HEK293T (cell line): ENCODE measurements at places on chromosomes 12 and 14.

DNA sequence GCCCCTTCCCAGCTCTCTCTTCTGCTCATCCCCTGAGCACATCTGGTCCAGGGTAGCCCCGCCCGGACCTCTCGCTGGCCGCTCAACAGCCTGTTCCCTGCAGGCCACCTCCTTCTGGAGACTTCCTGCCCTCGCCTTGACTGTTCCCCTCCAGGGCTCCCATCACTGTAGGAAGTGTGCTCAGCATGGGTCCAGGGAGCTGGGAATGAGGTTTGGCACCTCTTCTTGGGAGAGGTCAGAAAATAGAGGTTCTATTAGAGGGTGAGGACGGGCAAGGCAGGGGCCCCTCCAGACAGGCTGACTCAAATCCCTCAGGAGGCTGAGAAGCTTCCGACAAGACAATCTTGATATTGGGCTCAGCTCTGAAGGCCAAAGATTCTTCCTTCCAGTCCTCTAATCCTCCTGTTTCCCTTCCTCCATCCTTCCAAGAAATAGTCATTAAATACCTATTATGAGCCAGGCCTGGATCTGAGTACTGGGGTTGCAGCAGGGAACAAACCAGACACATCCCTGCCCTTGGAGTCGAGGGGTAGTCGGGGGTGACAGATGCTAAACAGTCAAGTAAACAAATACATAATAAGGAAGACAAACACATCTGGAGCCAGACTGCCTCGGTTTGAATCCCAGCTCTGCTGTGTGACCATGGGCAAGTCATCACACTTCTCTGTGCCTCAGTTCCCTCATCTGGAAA lies 30.6 kb downstream of the CMKLR1 start:
- DNase-seq, result no peak

DNA sequence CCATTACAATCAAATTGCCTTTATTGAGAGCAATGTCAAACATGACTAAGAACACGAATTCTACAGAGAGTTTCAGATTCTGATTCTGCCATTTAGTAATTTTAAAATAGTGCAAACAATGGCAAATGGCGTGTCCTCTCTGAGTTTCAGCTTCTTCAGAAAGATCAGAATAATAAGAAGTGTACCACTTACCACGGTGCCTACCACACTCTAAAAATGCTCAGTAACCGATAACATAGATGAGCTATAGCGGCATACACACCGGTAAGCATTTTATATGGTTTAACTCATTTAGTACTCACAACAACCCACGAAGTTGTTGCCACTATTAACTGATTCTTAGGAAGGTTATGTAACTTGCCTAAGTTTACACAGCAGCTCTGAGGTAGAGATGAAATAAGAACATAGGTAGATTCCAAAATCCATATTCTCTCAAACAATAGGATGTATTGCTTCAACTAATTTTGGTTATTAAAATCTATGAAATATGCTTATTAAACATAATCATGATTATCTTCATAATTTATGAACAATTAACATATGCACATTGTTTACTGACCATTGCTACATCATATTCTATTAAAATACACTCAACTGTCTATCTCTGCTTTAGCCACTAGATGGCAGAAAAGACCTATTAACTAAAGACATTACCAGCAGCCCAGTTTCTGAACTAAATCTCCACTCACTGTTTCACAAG lies 38.3 kb downstream of the SLC6A15 start:
- peak; percentile 32 for DNase-seq

DNA sequence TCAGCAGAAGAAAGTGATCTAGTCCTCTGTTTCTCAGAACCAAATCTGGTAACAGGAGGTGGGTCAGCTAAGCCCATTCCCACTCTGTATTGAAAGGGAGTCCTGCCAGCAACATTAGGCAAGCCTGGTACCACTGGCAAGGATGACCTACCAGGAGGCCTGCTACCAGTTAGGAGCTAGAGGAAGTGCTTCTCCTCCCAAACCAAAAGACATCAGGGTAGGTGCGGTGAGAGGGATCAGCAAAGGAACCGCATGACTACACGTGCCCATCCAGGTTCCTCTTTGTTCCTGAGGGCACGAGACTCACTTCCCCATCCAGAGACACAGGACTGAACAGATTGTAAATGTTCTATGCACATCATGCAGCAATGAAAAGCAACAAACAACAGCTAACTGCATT lies 2.8 kb downstream of the KLRC4 start:
- no peak for DNase-seq

DNA sequence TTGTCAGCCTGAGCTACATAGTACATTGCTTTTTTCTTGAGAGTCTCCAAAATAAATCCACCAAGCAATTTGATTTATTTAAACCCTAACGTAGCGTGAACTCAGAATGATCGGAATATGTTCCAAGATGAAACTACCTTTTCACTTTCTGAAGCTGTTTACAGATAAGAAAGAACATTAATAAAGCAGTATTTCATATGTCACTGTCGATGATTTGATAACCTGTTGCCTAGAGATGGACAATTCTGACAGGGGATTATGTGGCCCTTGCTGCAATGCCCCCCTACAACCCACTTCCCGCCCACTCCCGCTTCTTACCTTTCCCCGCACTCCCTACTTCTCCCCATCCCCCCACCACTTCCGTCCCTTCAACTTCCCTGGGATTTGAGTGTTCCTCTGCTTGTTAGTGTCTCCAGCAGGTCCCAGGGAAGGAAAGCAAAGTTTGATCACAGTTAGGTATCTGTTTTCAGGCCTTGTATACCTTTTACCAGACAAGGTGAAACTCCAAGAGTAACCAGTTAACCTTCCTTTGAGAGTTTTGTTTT lies 229.2 kb upstream of the HMGA2 start:
- no peak for DNase-seq

DNA sequence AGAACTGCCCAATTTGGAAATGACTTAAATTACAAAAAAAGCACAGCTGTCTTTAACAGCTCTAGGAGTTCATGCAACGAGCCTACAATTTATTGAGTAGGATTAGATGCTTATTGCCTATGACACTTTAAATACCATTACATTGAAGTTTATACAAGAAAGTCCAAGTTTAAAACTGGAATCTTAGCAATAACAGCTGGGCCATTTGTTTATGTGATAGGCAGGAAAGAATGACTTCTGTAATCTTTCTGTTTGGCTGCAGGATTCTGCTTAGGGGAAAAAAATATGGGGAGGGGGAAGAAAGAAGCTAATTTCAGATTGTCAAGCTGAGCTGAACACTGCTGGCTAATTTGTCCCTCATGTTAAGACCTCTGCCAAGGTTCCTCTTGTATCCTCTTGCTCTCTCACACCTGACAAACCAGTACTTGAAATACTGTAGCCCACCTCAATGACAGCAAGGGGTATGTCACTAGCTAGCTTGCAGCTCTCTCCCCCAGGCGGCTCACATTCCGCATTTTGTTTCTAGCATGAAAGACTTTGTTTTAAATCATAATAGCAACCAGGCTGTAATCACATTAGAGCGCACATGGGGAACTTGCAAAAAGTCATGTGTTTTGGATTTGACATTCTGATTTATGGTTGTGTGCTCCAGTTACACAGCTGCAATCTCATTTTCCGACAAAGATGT lies 384.8 kb downstream of the BMP4 start:
- no peak for DNase-seq
